ENCODE measurements at places on chromosomes 2 and 18.

- no peak for DNase-seq
Measured at GRCh38 chr2:75582840-75583239, 22.1 kb upstream of the EVA1A start.

DNA sequence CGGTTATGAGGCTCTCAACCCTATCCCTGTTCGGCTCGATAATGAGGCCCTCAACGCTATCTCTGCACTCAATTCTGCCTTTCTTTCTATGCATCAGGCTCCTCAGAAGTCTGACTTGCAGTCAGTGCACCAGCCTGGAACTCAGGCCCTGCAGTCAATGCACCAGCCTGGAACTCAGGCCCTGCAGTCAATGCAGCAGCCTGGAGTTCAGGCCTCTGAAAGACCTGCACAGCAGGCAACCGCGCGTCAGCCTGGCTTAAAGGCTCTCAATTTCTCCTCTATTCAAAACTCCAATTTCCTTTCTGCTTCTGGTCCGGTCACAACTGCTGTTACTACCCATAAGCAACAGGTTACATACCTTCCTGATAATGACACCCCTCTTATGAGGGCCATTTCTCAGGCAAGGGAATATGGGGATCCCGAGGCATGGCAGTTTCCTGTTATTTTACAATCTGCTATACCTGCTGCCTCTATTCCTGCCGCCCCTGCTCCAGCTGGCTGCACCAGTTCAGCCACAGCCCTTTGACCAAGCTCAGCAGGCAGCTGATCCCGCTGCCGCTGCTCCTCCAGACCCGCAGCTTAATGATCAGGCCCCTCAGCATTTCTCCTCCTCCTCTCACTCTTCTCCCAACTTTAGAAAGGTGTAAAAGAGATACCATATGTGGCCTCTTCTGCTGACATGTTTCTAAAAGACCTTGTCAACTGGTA lies 933.6 kb upstream of the FANCL start:
- no peak for DNase-seq

DNA sequence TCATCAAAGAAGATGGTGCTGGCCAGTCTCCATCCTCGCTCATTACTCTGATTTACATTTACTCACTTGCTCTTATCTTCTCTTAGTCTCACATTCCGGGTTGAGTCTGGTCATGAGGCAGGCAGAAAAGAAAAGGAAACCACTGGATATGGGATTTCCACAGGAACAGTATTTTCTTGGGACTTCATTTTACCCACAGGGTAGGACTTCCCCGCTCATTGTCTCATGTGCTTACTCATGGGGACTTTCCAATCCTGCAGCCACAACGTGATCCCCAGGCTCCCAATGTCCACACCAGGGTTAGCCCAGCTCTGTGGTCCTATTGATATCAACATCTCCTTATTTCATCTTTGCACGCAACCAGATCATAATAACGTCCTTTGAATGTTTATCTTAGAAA lies 373.8 kb downstream of the TMEM182 start:
- no peak for DNase-seq

- DNase-seq, result peak; percentile 38
Measured at GRCh38 chr2:240433973-240434727, 1.3 kb upstream of the GPC1 start.

- no peak for DNase-seq
Measured at GRCh38 chr2:59733970-59734369, 819.5 kb downstream of the BCL11A start.

DNA sequence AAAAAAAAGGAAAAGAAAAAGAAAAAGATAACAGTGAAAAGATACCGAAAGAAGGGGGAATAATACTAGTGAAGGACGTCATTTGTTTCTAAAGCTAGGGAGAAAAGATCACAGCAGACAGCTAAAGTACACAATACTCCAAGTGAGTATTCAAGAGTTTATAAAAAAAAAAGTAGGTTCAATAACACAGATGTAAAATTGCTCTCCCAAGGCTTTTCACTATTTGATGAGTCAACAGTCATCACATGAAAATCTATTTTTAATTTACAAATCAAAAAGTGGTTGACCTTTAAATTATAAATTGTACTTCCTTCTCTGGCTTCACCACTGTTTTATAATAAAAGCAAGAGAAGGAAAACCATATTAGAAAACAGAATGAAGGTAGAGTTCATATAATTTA lies 144.0 kb downstream of the ZRANB3 start:
- no peak for DNase-seq

- no peak for DNase-seq
Measured at GRCh38 chr2:33526921-33527320, 50.5 kb downstream of the RASGRP3 start.

GRCh38 chr2:212975333-212975732 lies 176.1 kb downstream of the IKZF2 start:
- DNase-seq, result no peak

GRCh38 chr18:7605705-7606104 lies 38.6 kb downstream of the PTPRM start:
- no peak for DNase-seq

GRCh38 chr2:175002547-175003274 lies 2.5 kb downstream of the CHN1 start:
- DNase-seq, result no peak

- no peak for DNase-seq
Measured at GRCh38 chr2:160292225-160292624, 92.2 kb upstream of the ITGB6 start.

DNA sequence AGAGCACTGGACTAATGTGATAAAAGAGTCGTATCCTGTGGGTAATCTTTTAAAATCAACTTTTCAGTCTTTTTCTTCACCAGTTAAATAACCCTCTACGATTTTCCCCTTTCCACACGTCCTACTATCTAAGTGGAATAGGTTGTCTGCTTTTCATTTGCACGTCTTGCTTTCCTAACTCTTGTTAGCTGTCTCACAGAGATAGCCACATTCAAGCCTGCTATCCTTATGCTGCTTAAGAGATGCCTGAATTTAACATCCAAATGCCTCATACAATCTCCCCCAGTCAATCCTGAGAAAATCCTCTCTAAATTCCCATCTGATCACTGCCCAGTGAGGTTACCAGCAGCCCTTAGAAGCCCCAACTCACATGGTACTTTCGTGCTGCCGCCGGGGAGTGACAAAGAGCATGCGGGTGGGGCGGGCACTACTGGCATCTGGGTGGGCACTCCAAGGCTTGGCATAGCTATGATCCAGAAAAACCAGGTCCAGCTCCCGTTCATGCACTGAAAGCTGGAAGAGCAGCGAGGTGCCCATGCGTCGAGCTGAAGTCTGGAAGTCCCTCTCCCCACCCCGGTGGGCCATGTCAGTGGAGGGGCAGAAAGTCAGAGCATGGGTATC lies 1.5 kb downstream of the KANSL3 start:
- DNase-seq, result no peak

DNA sequence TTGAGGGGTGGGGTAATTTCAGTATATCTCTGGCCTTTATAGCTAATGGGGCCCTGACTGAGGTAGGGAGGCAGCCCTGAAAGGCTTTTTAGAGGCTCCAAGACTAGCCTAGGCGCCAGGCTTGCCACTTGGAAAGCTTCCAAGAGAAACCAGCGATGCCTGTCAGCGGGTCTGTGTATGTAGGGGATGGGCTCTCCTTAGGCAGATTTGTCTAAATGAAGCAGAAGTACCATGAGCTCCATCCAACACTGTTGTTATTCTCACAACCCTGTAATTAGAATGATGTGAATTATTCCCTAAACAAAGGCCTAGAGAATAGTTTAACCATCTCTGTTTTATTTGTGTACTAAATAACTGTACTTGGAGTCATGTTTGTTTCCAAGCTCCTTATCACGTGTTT lies 138.1 kb downstream of the B3GNT2 start:
- DNase-seq, result no peak

- no peak for DNase-seq
Measured at GRCh38 chr2:142883526-142883925, 6.1 kb downstream of the KYNU start.

DNA sequence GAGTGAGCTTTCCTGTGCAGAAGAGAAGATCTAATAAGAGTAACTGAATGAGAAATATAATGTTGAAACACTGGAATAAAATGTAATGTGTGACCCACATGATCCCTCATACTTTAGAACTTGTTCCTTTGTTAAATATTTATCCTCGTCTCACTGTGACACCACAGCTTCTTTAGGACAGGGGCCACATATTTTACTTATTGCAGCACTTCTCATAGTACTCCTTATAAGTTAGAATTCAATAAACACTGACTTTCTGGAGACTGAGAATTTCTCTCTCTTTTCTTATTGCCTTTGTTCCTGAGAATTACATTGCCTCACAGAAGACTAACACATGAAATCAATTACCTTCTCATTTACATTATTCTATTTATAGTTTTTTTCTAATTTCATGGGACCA lies 1234.6 kb upstream of the CHAC2 start:
- DNase-seq, result no peak

DNA sequence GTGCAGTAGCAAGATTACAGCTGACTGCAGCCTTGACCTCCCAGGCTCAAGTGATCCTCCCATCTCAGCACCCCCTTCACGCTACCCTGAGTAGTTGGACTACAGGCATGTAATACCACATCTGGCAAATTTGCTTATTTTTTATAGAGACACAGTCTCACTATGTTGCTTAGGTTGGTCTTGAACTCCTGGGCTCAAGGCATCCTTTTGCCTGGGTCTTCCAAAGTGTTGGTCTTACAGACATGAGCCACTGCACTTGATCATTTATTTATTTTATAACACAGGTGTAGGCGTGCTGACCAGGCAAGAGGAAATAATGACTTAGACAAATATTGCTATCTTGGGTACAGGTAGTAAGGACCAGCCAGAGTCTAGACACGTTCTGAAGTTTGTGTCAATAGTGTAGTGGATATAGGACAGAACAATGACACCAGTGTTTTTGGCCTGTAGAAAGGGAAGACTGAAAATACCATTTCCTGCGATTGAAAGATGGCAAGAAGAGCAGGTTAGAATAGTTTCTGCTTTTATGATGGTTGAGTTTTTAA lies 71.0 kb upstream of the THUMPD2 start:
- no peak for DNase-seq

DNA sequence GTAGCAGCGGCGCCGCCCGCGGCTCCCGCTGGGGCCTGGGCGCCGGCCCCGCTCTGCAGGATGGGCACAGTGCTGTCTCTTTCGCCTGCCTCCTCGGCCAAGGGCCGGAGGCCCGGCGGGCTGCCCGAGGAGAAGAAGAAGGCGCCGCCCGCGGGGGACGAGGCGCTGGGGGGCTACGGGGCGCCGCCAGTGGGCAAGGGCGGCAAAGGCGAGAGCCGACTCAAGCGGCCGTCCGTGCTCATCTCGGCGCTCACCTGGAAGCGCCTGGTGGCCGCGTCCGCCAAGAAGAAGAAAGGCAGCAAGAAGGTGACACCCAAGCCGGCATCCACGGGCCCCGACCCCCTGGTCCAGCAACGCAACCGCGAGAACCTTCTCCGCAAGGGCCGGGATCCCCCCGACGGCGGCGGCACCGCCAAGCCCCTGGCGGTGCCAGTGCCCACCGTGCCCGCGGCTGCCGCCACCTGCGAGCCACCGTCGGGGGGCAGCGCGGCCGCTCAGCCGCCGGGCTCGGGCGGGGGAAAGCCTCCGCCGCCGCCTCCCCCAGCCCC lies 369 bp downstream of the CDK5R2 start:
- no peak for DNase-seq

- no peak for DNase-seq
Measured at GRCh38 chr2:35784777-35785176, 570.8 kb upstream of the CRIM1 start.

GRCh38 chr2:186518291-186518690 lies 32.2 kb downstream of the ZC3H15 start:
- no peak for DNase-seq
